ENCODE measurements at places on chromosomes 5 and 9. TPM values are rescaled to one million over a fixed set of nuclear protein-coding genes. Genes with fewer than 3 reads are reported as not detected.

GRCh38 chr5:143947313-143947712, 135.4 kb downstream of the HMHB1 start:
- no peak for DNase-seq

The GDA gene
- not detected for total RNA-seq

DNA sequence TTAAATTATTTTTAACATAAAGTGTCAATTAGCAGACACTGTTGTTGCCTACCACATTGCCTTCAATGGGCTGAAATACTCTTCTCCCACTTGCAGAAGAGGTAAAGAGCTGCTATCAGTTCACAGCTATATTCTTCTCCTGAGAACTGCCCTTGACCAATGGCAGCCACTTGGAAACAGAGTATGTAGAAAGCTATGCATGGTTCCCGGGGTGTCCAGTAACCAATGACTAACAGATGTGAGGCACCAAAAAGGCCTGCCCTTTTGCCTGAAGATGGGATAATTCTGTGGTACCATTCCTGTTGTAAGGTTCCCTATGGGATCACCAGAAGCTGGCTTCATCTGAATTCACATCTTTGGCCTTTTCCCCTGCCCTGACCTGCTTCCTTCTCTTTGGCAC, 181.4 kb upstream of the MAP3K1 start:
- DNase-seq, result no peak

- DNase-seq, result peak; percentile 1
These were observed 72.2 kb downstream of the SHB start for GRCh38 chr9:37996819-37997217.

DNA sequence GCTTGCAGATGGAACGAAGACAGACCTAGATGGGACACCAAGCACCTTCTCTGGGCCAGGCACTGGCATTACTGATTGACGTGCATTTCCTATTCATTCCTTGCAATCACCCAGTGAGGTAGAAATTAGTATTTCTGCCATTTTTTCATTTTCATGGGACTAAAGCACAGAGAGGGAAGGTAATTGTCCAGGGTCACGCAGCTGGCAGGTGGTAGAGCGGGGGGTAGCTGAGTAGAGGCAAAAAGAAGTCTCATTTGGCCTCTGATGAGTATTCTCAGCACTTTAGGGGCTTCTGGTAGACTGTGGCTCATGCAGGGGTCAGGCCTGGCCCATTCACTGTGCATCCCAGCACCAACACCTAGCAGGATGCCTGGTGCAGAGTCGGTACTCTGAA, 19.5 kb upstream of the DUSP1 start:
- DNase-seq, result peak; percentile 28

DNA sequence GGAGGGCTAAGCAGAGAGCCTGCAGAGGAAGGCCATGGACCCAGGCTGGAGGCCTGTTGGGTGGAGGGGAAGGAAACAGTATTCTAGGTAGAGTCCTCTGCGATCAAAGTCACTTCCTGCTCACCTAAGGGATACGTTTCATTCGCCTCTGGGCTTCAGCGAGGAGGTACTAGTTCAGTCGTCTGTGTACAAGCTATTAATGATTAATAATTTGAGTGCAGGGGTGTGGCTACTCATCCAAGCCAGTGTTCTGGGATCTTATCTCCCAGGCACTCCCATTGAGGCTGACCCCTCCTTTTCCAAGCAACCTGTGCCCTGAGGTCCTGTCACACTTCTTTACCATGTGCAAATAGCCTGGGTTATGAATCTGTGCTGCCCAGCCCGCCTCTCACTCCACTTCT, 25.2 kb downstream of the RALGPS1 start:
- DNase-seq, result no peak

GRCh38 chr5:170104710-170105109, 987 bp upstream of the FOXI1 start:
- DNase-seq, result no peak

The SOWAHA gene
- total RNA-seq, result not detected

- DNase-seq, result no peak
These were observed 6.8 kb downstream of the SLC1A3 start for GRCh38 chr5:36613241-36613640.

GRCh38 chr5:15798006-15798405, 298.0 kb downstream of the FBXL7 start:
- DNase-seq, result no peak

GRCh38 chr9:8863069-8863468, 1063.5 kb upstream of the DMAC1 start:
- no peak for DNase-seq
